Muscle of leg (tissue), 16 donors: ENCODE measurements at places on chromosomes 7 and 10. TPM values are rescaled to one million over a fixed set of nuclear protein-coding genes. Genes with fewer than 3 reads are reported as not detected.

Gene TRPV5
- polyA plus RNA-seq: 0.04 TPM

Gene ZNF503
- 12.5 TPM for polyA plus RNA-seq

Gene SGMS1
- polyA plus RNA-seq: 21.6 TPM

Gene TFAM
- polyA plus RNA-seq: 29.4 TPM

Gene CRHR2
- 2.6 TPM for polyA plus RNA-seq

Gene OR2A1
- polyA plus RNA-seq: 0.61 TPM

Gene CYP3A7
- polyA plus RNA-seq: not detected

Gene LGI1
- polyA plus RNA-seq: 43.0 TPM
